ENCODE measurements at places on chromosomes 2 and 18.

- DNase-seq: peak; percentile 51
These were observed 13.6 kb upstream of the IRS1 start for GRCh38 chr2:226813148-226813701.

GRCh38 chr2:231001921-231002320 lies 6.0 kb downstream of the SPATA3 start:
- no peak for DNase-seq

DNA sequence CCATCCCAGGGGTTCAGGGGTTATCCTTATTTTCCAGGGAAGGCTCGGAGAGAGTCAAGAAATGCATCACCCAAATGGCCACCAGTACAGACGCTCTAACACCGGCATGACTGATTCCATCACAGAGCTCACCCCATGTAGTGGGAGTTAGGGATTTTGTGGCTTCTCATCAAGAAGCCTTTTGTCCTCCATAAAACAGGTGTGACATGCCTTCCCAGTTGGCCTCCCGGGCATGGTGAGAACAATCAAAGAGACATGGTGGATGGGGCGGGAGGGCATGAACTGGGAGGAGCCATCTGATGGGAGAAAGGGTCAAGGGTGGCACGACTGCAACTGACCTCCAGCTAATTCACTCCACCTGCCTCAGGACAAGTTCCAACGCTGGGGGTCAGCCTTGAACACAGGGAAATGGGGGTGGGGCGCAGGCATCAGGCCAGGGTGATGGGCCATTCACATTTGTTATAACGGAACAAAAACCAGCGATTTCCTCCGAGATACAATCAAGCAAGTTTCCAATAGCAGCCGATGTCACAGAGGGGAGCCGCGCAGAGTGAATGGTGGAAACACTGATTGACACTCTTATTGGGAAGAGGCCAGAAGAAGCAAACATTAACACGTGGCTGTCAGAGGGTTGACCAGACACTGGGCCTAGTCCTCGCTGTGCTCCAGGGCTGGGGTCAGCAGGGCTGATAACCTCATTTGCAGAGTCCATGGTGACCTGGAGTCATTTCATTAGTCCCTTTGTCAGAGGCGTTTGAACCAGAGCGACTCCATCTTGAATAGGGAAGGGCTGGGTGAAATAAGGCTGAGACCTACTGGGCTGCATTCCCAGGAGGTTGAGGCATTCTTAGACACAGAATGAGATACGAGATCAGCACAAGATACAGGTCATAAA lies 80.5 kb upstream of the HPCAL1 start:
- no peak for DNase-seq

- DNase-seq: no peak
These were observed 245.1 kb downstream of the LDLRAD4 start for GRCh38 chr18:13463526-13464210.

GRCh38 chr2:175853616-175853890 lies 148.5 kb downstream of the LNPK start:
- DNase-seq: no peak

DNA sequence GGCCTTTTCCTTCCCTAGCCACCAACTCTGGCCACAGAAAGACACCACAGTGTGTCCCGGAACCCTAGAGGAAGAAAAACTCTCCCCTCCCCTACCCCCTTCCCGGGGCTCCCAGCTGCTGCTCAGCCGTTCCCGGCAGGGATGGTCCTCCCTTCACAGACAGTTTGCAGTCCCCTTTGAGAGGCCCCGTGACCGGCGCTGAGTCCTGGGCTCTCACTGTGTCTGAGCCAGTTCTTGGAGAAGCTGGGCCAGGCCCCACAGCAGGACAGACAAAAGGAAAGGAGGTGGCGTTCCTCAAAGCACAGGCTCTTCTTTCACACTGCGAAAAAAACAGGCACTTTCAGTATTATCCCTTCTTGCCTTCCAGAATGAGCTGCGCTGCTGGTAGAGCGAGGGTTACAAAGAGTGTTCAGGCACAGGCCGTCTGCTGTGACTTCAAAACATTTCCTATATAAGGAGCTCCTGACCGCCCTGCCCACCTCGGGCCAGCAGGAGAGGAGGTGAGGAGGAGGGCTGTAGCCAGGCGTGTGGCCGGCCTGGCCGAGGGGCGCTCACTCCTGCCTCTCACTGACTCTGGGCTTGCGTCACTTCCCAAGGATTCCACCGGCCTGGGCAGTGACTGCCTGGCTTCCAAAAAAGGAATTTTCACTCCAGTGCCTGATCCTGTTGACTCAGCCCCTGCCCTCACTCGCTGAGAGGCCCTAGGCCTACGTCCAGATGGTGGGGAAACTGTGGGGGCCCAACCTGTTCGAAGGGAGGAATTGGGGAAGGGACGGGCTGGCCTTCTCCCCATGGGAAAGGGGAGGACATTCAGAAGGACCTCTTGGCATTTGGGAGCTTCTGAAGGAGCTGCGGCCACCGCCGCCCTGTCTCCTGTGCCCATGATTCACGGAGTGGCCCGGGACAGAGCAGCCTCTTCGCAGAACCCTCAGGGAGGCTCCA lies 24.9 kb downstream of the CIDEA start:
- no peak for DNase-seq

GRCh38 chr2:20103530-20103929 lies 52.1 kb upstream of the LAPTM4A start:
- DNase-seq: peak; percentile 40

DNA sequence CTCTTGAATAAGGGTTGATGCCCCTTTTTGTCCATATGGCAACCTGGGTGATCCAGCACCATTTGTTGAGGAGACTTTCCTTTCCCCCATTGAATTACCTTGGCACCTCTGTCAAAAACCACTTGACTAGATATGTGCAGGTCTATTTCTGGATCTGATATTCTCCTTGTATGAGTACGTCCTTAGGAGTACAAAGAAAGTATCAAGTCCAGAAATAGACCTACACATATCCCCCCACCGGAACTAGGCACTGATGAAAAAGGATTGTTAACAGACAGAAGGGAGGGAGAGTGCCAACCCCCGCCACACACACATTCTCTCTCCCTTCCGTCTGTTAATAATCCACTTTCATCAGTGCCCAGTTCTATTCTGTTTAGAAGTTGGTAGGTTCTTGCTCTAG lies 225.0 kb downstream of the TMEM163 start:
- DNase-seq: no peak

DNA sequence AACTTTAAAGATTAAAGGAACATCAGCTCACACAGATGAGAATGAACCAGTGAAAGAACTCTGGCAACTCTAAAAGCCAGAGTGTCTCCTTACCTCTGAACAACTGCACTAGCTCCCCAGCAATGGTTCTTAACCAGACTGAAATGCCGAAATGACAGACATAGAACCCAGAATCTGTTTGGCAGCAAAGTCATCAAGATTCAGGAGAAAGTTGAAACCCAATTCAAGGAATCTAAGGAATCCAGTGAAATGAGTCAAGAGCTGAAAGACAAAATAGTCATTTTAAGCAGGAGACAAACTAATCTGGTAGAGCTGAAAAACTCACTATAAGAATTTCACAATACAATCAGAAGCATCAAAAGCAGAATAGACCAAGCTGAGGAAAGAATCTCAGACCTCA lies 72.0 kb downstream of the STRADB start:
- no peak for DNase-seq

GRCh38 chr2:236552212-236552542 lies 17.4 kb upstream of the ACKR3 start:
- no peak for DNase-seq

- no peak for DNase-seq
These were observed 57.8 kb upstream of the ETAA1 start for GRCh38 chr2:67339234-67339885.

- DNase-seq: no peak
These were observed 1.8 kb downstream of the NGEF start for GRCh38 chr2:233011268-233011650.

- no peak for DNase-seq
These were observed 21.5 kb downstream of the PRPF40A start for GRCh38 chr2:152695763-152696162.

GRCh38 chr2:47217277-47217676 lies 62.2 kb upstream of the STPG4 start:
- DNase-seq: no peak

- DNase-seq: no peak
These were observed 124.0 kb downstream of the GAREM1 start for GRCh38 chr18:32346671-32347070.

GRCh38 chr2:7180638-7181370 lies 263.6 kb downstream of the RNF144A start:
- no peak for DNase-seq

GRCh38 chr2:9814129-9814868 lies 29.0 kb upstream of the TAF1B start:
- DNase-seq: no peak

- DNase-seq: no peak
These were observed 28.4 kb upstream of the PXDN start for GRCh38 chr2:1772471-1773267.

DNA sequence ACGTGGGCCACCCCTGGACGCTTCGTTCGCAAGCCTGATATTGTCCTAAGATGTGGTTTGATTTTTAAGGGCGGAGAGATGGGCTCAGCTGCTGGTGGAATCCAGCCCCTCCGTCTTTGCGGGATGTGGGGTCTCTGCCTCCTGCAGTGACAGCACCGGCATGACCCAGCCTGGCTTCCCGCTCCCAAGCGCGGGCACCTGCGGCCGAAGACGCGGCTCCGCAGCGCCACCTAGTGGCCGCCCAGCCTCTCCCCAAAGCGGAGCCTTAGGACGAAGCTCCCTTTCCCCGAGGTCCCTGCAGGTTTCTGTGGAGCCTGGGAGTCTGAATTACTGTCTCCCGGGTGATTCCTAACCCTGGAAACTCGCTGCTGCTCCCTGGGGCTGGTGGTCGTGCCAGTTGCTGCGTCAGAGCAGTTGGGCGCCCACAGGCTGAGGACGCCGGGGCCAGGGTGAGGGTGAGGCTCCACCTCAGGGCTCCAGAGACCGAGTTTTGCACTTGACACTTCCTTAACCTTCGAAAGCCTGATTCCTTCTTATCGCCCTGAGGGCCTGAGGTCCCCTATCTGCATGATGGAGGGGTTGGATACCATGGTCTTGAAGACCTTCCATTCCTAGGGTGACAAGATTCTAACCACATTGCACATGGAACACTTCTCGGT lies 137.5 kb downstream of the TPO start:
- peak; percentile 35 for DNase-seq

- no peak for DNase-seq
These were observed 372.6 kb downstream of the RPRM start for GRCh38 chr2:153105829-153106578.

GRCh38 chr18:51724790-51725721 lies 527.6 kb upstream of the MEX3C start:
- DNase-seq: no peak

GRCh38 chr2:153005071-153005730 lies 286.8 kb downstream of the ARL6IP6 start:
- no peak for DNase-seq

DNA sequence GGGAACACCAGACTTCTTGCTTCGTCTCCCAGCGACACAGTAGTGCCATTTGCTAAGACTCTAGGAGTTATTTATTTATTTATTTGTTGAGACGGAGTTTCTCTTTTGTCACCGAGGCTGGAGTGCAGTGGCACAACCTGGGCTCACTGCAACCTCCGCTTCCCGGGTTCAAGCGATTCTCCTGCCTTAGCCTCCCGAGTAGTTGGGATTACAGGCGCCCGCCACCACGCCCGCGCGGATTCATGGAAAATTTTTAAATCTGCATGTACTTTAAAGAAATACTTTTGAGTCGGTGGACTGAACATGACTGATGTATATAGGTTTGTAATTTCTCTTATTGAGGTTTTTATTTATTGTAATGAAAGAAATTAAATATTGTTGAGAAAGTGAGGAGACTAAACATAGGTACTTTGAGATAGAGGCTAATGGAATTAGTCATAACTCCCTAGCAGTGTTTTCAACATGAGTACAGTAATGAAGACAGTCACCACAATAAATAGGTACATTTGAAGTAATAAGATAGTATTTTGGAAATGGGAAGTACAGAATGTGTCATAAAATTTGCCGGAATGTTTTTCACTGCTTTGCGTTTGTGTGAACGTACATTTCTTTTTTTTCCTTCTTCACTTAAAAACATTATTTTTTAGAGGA lies 983 bp downstream of the MTX2 start:
- DNase-seq: no peak

GRCh38 chr2:40282428-40282827 lies 169.5 kb downstream of the SLC8A1 start:
- no peak for DNase-seq

DNA sequence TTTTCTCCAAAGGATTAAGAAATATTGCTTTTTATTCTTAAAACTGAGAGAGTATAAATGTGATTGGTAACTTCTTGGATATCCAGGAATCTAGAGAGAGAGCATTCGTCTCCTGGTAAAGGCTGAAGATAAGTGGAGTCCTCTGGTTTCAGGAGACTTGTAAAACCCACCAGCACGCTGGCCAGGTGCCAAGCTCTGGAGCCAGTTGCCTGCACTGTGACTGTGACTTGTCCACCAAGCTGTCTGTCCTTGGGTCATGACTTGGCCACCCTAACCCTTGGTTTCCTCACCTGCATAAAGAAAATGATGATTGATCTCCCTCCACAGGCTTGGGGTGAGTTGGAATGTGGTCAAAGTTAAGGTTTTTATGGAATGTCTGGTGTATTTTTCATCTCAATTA lies 185.4 kb upstream of the NCKAP5 start:
- DNase-seq: no peak

DNA sequence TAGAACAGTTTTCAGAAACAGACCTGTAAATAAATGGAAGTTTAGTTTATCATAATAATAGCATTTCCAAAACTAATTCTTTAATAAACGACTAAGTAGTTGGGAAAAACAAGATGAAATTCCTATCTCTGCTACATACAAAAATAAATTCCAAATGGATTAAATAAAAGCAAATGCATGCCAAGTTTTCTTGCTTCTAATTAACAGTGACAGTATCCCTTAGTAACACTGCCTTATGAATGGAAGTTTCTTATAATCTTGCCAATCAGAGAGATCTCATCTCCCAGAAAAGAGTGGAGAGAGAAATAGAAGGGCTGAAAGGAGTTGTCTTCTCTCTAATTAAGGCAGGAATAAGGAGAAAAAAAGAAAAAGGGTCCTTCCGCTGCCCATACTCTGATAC lies 133.9 kb downstream of the GFPT1 start:
- no peak for DNase-seq

DNA sequence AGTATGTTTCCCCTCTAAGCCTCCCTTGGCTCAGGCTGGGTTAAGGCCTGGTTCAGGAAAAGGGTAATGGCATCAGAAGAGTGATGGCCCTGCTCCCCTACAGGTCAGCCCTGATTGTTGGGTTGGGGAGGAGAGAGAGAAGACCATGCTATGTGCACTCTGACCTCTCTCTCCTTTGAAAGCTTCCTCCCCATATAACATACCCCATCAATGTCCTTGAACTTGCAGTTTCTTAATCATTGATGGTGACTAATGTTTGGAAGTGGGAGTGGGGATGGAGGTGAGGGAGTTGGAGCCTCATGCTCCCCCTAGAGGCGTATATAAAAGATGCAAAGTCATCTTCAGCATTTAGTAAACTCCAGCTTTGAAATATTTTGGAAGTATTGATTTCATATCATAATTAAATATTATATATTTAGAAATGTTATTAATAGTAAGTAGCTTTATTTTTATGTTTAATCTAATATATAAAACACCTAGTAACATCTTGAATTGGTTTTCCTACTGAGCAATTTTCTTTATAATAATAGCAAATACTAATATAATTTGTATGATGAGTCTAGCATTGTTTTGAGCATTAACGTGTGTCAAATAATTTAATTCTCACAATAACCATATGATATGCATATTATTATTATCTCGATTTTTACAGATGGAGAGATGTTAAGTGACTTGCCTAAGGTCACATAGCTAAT lies 8.8 kb downstream of the PLCL1 start:
- peak; percentile 28 for DNase-seq

GRCh38 chr18:39693359-39693758 lies 2127.8 kb upstream of the CELF4 start:
- no peak for DNase-seq

- peak; percentile 63 for DNase-seq
These were observed 195.6 kb upstream of the POU3F3 start for GRCh38 chr2:104658144-104658835.

All from hematopoietic multipotent progenitor cell treated with erythropoietin and hydrocortisone succinate and interleukin-3 and kit ligand, for 8 days (in vitro differentiated cells).